ENCODE measurements at places on chromosomes 7 and 10.
A peak's percentile ranks its signal among the peaks of the same experiment; 100 is the strongest.

- peak; percentile 64 for DNase-seq
These were observed 10.7 kb downstream of the HIP1 start for GRCh38 chr7:75727881-75728593.

DNA sequence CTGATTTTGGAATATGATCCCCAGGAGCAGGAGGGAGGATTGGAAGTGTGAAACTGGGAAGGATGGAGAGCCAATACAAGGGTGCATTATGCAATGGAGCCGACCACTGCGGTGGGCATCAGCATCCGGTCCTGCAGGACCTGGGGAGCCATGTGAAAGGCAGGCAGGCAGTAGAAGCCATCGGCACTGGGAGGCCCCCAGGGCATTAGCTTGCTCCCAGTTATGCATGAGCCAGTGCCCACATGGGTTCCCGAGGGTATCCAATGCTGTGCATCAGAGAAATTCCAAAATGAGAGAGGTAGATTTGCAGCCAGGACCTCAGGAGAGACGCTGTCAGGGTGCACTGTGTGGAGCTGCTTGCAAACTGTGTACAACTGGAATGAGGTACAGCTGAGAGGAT, 8.7 kb upstream of the KCP start:
- no peak for DNase-seq

DNA sequence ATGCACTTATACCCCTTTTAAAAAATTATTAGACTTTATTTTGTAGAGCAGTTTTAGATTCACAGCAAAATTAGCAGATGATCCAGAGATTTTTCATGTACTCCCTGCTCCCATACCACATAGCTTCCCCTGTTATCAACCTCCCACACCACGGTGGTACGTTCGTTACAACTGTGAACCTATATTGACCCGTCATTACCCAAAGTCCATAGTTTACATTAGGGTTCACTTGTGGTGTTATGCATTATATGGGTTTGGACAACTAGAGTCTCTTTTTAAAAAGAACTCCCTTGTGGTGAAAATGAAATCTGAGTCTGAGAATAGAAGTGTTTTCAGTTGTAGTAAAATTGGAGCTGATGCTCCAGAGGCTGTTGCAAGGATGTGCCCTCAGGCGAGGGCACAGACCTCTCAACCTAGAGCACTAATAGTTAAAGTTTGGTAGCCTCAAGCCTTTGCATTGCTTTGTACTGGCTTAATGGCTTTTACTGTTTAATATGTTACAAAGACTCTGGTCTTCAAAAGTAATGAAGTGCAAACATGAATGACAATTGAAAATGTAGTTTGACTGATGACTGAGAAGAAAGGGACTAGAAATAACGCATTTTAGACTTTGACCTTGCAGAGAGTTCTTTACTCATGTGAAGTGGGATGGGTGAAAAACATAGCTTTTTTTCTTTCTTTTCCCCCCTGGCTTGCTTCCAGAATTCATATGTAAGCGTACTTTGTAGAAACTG, 30.6 kb upstream of the CSTF2T start:
- DNase-seq, result no peak

DNA sequence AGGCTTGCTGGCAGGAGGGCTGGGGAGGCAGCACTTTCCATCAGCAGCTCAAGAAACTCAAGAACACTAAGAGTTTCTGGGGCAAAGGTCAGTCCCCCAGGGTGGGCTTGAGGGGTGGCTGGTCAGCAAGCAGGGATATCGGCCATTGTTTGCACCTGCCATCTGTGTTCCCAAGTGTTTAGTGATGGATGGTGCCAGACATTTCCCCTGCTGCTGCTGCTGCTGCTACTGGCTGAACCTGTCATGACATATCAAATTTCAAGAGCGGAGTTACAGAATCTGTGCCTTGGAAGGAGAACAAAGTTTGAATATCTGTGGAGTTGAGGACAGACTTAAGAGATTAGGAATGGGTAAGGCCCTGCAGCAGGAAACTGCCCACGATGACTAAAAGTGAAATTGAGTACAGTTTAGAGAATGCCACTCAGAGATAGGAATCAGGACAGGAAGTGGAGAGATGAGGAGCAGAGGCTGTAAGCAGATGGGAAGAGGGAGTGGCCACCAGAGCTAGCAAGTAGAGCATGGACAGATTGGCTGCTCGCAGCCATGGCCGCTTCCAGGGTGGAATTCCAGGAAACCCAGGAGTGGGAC, 39.2 kb upstream of the PPP1R3C start:
- DNase-seq, result no peak

GRCh38 chr7:111108000-111108399, 17.1 kb downstream of the LRRN3 start:
- no peak for DNase-seq

DNA sequence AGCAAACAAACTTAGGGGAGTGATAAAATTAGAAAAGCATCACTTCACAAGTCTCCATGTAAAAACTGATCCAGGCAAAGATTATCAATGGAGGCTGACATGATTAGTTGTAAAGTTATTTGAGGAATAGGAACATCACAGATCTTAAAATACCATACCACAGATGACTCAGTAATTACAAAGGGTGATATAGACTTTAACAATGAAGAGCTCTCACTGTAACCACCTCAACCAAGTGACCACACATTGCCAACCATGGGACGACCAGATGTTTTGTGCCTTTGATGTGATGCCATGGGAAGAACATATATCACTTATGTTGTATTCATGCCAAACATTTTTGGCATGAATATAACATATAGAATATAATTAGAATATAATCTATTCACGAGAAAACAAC, 11.7 kb downstream of the AASS start:
- DNase-seq, result no peak

DNA sequence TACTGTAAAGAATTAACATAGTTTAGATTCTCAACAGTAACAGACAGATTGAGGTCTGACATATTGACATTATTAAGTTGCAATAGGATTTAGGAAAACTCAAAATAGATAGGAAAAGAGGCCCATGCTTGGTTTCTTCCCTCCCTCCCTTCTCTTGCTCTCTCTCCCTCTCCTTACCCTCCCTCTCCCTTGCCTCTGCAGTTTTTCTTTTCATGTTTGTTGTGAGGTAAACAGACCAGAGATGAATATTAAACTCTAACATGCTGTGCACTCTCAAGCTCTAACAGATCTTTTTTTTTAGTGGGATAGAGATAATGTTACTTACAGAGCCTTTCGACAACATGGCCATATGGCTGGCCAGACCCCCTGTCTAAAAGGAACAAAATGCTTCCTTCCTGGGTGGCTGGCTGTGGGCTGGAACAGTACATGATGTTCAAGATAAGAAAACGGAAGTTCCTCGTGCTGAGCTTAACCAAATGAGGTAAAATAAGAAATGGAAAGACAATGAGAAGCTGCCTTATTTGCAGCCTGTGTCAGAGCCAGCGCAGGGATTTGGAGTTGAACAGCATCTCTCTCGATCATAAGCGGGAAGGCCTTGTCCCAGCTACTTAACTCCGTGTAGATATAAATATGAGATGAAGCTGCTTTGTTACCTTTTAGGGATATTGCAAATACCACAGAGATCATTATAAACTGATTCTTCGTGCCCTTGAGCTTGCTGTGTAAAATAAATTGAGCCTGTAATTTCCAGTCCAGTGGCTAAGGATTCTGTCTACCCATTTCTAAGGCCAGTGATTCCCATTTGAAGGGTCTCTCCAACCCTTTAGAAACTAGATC, 391.9 kb upstream of the NPVF start:
- DNase-seq, result no peak

- DNase-seq, result no peak
These were observed 5.8 kb downstream of the TSPAN15 start for GRCh38 chr10:69456880-69457693.

- no peak for DNase-seq
These were observed 83.5 kb upstream of the INSIG1 start for GRCh38 chr7:155213955-155214740.

DNA sequence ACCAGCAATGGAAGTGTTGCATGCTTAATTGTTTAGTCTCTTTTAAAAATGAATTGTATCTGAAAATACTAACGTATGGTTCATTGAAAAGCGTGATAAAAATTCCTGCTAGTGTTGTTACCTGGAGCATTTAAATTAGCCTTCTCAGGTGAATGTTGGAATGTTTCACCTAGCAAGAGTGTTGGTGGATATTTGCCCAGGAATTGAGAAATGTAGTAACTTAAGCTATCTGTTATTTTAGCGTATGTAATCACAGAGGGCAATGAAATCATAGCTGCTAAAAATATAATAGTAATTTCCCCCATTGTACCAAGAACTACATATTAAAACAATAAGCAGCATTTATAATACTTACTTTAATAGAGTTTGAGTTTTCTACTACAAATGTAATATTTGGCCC, 166.1 kb upstream of the KIAA1217 start:
- DNase-seq, result no peak

- DNase-seq, result peak; percentile 89
These were observed at the start of gene CCSER2 for GRCh38 chr10:84328418-84329195. CCSER2 (plus strand) TSS chr10:84328589; CDS start chr10:84371053, 42,464 bp downstream.
